ENCODE measurements at places on chromosomes 12 and 14. TPM values are rescaled to one million over a fixed set of nuclear protein-coding genes. Genes with fewer than 3 reads are reported as not detected.

Gene ISM2
- total RNA-seq: not detected

Gene POTEG
- not detected for total RNA-seq

Gene CLEC1A
- 18.7 TPM for total RNA-seq

Gene AHSA1
- 98.5 TPM for total RNA-seq

Gene ACVRL1
- total RNA-seq: 101 TPM

Gene TMEM233
- 0.40 TPM for total RNA-seq

Gene RNASE4
- 14.5 TPM for total RNA-seq

Gene BIN2
- total RNA-seq: 22.9 TPM

Gene FAIM2
- 1.4 TPM for total RNA-seq

Gene OTX2
- total RNA-seq: not detected

Gene C12orf57
- 196 TPM for total RNA-seq

Gene RNF212B
- total RNA-seq: not detected

Gene PGF
- 8.7 TPM for total RNA-seq

Gene ARMH4
- total RNA-seq: 14.2 TPM

Gene AICDA
- total RNA-seq: 0.58 TPM

Gene CCDC196
- total RNA-seq: not detected

Gene TMEM253
- total RNA-seq: 0.20 TPM

Gene RNF10
- total RNA-seq: 150 TPM

Gene KLRD1
- total RNA-seq: 4.9 TPM

Gene APOF
- not detected for total RNA-seq

Gene PRKAB1
- 36.5 TPM for total RNA-seq

Gene HOXC4
- 0.86 TPM for total RNA-seq

Gene KCNMB4
- total RNA-seq: 6.0 TPM

Gene TAS2R9
- not detected for total RNA-seq

Gene CLEC12A
- total RNA-seq: 15.0 TPM

Gene SLC17A8
- total RNA-seq: 0.43 TPM

Gene LMO3
- 176 TPM for total RNA-seq

Gene PTGER2
- total RNA-seq: 3.7 TPM

Gene SOX5
- total RNA-seq: 13.0 TPM

Gene PHLDA1
- 18.6 TPM for total RNA-seq

Measured in lung (tissue), 17 donors.